ENCODE measurements at places on chromosomes 1 and 21.

DNA sequence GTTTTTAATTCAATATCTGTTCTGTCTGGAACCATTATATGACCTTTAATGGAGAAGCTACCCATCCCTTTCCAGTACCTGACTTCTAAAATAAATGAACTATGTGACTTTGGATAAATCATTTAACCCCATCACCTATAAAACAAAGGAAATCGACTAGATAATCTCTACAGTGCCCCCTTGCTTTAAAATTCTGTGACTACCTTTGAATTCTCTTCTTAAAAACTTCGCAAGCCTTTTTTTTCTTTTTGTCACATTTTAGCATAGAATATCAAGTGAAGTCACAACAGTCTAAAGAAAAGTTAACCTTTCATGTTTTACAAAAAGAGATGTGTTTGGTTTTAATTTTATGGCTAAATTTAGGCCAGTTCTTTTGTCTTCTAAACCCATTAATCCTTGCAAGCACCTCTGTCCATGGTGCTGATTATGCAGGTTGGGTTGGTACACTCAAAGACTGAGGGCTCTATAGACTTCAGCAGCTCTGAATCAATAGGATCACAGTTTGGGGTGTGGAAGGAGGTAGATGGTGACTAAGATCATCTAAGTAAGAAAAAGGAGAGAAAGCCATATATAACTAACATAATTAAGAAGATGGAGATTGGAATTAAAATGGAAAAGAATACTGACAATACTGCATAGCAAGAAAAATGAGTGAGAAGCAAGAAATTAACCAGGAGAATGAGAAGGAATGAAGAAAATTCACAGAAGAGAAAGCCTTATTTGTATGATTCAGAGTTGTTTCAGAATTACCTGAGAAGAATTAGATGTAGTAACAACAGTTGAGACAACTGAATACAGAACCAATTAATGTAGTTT, 59.2 kb downstream of the TBX15 start:
- no peak for DNase-seq

GRCh38 chr1:22582661-22583635, 19.7 kb downstream of the EPHA8 start:
- DNase-seq: no peak

- peak; percentile 43 for DNase-seq
Observed at GRCh38 chr1:197521118-197521739, 253.2 kb downstream of the CRB1 start.

DNA sequence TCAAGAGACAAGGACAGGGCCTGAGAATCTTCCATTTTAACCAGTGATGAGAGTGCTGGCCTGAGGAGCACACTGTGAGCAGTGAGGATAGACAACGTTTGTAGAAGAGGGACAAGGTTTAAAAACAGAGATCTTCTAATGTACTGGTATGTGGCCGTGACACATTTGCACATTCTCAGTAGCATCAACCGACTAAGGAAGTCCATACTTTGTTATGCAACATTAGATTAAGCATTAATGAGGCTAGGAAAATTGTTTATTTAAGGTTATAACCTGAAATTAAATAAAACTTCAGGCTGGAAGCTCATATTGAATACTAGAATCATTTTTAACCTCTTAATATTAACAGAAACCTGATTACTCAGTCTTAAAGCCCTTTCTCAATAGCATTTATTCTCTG, 99.0 kb downstream of the SLC45A1 start:
- DNase-seq: no peak

GRCh38 chr1:24107462-24108138, 4.3 kb downstream of the MYOM3 start:
- no peak for DNase-seq

GRCh38 chr1:68328490-68328889, 96.2 kb upstream of the WLS start:
- DNase-seq: no peak

Measured in CD4-positive, alpha-beta T cell treated with Interleukin-15 for 4 hours (primary cell).